ENCODE measurements at places on chromosomes 1 and 21.
A peak's percentile ranks its signal among the peaks of the same experiment; 100 is the strongest.

- DNase-seq, result no peak
Observed at GRCh38 chr1:154198756-154199562, 7.1 kb upstream of the TPM3 start.

DNA sequence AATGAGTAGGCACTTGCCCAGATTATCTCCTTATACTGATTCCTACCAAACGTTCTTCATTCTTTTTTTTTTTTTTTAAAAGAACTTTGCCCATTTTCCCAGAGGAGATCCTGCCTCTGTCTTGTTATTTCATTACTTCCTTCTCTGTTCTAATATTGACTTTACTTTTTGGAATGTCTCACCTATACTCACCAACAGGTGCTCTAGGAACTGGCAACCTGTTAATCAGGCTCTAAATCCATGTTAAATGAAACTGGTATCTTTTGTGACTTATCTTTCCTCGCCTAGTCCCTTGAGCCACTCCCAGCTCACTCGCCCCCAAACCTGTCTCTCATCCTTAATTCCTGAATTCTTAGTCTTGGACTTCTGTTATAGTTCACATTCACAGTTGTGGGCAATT lies 1.2 kb upstream of the CRCT1 start:
- DNase-seq, result no peak

DNA sequence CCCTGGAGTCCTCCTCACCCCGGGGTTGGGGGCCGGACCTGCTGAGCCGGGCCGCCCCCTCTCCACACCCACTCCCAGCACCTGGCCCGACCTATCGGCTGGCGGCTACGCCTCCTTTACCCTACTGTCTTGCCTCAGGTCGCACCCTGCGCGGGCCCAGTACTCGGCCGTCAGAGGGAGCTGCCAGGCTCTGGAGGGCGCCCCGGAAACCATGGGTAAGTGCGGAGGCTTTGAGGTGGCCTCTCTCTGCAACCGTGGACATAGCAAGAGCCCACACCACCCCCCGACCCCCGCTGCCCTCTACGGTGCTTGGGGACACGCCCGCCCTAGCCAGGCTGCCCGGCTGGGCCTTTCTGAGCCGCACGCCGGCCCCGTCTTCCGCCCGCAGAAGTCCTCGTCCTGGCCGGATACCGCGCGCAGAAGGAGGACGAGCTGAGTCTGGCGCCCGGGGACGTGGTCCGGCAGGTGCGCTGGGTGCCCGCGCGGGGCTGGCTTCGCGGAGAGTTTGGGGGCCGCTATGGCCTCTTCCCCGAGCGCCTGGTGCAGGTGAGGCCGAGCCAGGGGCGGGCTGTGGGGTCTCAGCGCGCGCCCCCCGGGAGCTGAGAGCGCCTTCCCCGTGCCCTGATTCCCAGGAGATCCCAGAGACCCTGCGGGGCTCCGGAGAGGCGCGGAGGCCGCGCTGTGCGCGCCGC lies at the start of gene SH3D21:
SH3D21 (plus strand) TSS at position 159 of the 692 bp plus-strand sequence; CDS start at position 212, 53 bp downstream.
- peak; percentile 24 for DNase-seq

DNA sequence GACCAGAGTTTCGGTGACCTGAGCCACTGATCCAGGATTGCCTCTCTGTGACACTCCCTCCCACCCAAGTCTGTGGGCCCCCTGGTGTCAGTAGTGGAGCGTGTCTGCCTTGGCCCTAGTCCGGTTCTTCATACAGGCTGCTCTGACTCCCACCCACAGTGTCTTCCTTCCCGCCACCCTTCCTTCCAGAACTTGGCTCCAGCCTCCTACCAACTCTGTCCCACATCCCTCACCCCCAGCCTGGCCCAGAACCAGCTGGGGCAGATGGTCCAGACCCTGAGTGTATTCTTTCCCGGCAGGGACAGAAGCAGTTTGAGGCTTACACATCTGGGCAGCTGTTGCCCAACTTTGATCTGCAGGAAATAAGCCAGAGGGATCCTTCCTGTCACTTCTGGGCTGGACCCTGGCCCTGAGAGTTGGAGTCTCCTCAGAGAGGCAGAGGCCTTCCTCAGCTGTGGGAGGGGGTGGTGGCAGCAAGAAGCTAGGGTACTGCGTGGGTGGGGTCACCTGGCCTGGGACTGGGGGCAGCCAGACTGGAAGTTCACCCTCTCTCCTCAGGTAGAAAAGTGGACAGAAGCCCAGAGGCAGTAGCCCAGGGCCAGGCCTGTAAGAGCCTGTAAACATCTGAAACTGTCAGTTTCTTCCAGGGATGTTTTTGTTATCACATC lies 43.1 kb upstream of the EPS8L3 start:
- DNase-seq, result no peak

GRCh38 chr1:200179126-200179780 lies 151.7 kb downstream of the NR5A2 start:
- no peak for DNase-seq

DNA sequence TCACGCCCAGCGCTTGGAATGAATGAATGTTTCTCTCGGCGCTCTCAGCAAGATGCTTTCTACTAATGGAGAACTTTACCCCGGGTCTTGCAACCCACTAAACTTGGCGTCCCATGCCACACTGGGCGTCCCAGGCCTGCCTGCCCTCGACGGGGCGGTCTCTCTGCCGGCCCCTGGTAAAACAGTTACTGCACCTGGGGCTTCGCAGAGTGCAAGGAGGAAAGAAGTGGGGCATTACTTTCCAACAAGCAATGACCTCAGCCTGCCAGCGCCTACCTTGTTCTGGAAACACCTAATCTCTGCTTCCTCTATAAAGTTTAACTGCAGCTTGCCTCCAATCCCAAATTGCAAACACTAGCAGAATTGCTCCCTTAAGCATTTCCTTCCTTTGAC lies 27.8 kb upstream of the NFIA start:
- no peak for DNase-seq

GRCh38 chr1:202806845-202807450 lies 1.3 kb downstream of the KDM5B start:
- DNase-seq, result no peak

GRCh38 chr1:151924691-151925587 lies 15.6 kb upstream of the THEM4 start:
- no peak for DNase-seq

GRCh38 chr1:45842786-45843185 lies 39.4 kb downstream of the MAST2 start:
- no peak for DNase-seq

GRCh38 chr1:2641381-2642130 lies 8.7 kb upstream of the MMEL1 start:
- DNase-seq, result no peak

All from DMS79 (cell line).